GM12865 (cell line): ENCODE measurements at places on chromosomes 16 and 17.

GRCh38 chr17:82863941-82864712 is 24.3 kb upstream of the ZNF750 start:
- DNase-seq, result peak; percentile 97

DNA sequence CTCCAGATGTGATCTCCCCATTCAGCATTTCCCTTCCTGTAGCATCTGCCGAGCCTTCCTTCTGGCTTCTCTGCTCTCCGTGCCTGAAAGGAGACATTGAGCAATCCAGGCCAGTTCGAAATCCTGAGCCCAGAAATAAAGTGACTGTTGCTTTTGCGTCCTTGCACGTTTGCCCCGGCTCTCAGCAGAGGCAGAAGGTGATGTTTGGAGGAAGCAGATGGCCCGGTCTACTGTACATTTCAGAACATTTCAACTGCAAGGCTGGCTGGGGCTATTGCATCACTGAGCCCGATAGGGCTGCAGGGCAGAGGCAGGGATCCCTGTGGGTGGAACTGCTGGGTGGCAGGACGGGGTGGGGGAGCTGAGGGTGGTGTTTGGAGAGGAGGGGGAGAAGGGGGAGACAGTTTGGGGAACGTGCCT is 29.4 kb downstream of the IRF8 start:
- DNase-seq, result no peak

GRCh38 chr17:79370126-79370525 is 240.7 kb downstream of the RBFOX3 start:
- no peak for DNase-seq

DNA sequence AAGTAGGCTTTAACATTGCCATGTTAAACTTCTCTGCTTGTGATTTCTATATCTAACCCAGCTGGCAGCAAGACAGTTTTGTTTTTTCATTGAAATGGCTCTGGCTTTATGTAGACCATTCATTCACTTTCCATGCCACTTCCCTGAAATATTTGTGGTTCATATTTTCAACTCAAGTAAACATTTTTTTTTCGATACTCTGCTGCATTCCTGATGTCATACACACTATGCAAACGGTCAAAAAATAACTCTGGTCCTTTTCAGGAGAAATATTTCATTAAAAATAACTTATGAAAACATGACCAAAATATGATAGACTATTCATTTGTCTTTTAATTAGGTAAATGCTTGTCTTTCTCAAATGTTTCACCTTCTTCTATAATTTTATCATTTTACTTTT is 116.3 kb downstream of the USP22 start:
- no peak for DNase-seq

DNA sequence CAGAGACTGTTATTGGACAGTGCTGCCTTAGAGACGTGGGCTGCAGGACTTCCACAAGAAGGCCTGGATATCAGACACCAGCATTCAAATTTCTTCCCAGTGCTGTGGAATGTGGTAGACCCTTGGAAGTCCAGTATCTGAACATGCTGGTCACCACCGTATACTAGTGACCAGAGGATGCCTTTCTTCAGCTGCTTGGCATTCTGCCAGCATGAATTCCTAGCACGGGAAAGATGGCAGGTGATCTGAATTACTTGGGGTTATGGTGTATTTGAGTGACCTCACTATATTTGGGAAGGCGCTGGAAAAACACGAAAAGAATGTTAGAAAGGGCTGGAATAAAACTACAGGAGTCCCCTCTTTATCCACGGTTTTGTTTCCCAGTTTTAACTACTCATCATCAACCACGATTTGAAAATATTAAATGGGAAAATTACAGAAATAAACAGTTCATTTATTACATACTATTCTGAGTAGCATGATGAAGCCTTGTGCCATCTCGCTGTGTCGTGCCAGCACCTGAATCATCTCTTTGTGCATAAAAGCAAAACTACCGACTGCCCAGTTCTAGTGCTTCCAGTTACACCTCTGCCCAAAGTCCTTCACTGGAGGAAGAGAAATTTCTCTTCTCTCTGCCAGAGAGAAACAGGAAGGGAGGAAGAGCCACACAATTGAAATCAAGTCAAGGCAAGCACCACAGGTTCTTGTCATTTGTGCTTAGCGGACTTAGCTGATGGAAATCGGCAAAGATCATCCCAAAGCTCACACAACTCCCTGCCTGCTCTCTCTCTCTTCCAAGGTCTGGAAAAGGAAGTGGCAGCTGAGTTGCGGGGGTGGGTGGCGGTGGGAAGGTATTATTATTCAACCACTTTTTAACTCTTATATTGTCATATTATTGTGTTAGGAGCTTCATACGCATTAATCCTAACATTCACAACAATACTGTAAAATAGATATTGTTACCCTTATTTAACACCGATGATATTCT is 1.4 kb upstream of the CHST4 start:
- DNase-seq, result no peak

GRCh38 chr17:31320791-31321190 is 631 bp downstream of the EVI2A start:
- peak; percentile 33 for DNase-seq

GRCh38 chr17:55601874-55602364 is 90.7 kb upstream of the SMIM36 start:
- DNase-seq, result peak; percentile 69

- DNase-seq, result no peak
Observed at GRCh38 chr17:67180275-67180674, 64.7 kb downstream of the HELZ start.

GRCh38 chr17:61402073-61402541 is 2.5 kb downstream of the TBX2 start:
- DNase-seq, result no peak

DNA sequence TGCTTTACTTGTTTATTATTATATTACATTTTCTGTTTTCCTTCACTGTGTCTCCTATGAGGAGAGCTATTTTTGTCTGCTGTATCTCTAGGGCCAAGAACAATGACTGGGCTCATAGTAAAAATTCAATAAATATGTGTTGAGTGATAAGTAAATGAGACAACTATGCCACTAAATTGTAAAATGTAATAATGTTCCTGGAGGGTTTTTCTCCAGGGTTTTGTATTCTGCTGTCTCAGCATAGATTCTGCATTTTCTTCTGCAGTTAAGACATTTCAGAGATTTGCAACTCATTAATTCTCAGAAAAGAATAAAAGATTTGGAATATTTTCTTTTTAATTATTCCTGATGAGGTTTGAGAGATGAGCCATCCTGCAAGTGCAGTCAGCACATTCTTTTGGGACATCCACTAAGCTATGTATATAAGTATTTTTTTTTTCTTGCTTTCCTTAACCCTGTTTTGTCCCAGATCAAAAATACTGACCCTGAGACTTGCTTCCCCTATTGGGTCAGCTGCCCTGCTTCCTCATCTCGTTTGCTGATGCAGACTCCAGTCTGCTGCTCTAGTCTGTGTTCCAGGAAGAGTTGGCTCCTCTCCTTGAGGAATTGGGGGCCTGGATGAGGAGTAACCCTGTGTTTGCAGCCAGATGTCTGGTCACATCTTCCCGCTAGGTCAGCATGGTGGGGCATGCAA is 122.9 kb downstream of the ABCA8 start:
- no peak for DNase-seq

GRCh38 chr16:68935008-68935407 is 91.7 kb downstream of the TANGO6 start:
- DNase-seq, result no peak
